ENCODE measurements at places on chromosomes 12 and 14. TPM values are rescaled to one million over a fixed set of nuclear protein-coding genes. Genes with fewer than 3 reads are reported as not detected.

Gene DIO2
- total RNA-seq: 0.13 TPM

Gene KRT75
- total RNA-seq: not detected

Gene KCNC2
- not detected for total RNA-seq

Gene SLC2A14
- not detected for total RNA-seq

Gene TGM1
- total RNA-seq: 1.1 TPM

Gene ASB2
- total RNA-seq: not detected

Gene B4GALNT1
- total RNA-seq: 0.27 TPM

Gene OR4E2
- not detected for total RNA-seq

Gene ALG10
- 23.7 TPM for total RNA-seq

Gene CALCOCO1
- 58.2 TPM for total RNA-seq

Gene ACOT4
- 0.66 TPM for total RNA-seq

Gene GSG1
- not detected for total RNA-seq

Gene CMA1
- total RNA-seq: not detected

Gene RNF212B
- total RNA-seq: not detected

Gene SYNE3
- total RNA-seq: 19.8 TPM

Gene KRT1
- total RNA-seq: not detected

Gene ISM2
- not detected for total RNA-seq

Gene KITLG
- 26.2 TPM for total RNA-seq

Gene ATL1
- 1.2 TPM for total RNA-seq

Gene KERA
- not detected for total RNA-seq

Gene MUCL1
- total RNA-seq: not detected

Gene CYP46A1
- under 0.01 TPM for total RNA-seq

Gene AICDA
- not detected for total RNA-seq

Gene NXPH4
- total RNA-seq: 0.14 TPM

Gene POTEG
- total RNA-seq: not detected

Gene TAS2R31
- total RNA-seq: 12.6 TPM

Gene LALBA
- not detected for total RNA-seq

Gene AP4S1
- 7.0 TPM for total RNA-seq

Gene MYF6
- total RNA-seq: not detected

Gene CCDC177
- not detected for total RNA-seq

Gene OAS3
- 24.5 TPM for total RNA-seq

Gene PLA2G1B
- total RNA-seq: not detected

Gene RPS6KL1
- total RNA-seq: 12.5 TPM

Gene KMT2D
- total RNA-seq: 79.6 TPM

Gene SLC10A1
- not detected for total RNA-seq

Gene PELI2
- total RNA-seq: 14.1 TPM

Gene TROAP
- total RNA-seq: 40.5 TPM

Gene INHBE
- not detected for total RNA-seq

Gene MGP
- total RNA-seq: 76.1 TPM

Gene KCNH3
- total RNA-seq: 0.14 TPM

Gene GPR68
- total RNA-seq: 0.36 TPM

Gene CLECL1
- not detected for total RNA-seq

Gene CCDC196
- not detected for total RNA-seq

Gene MEG3
- 12.7 TPM for total RNA-seq

Gene MYH7
- not detected for total RNA-seq

Gene BORCS5
- total RNA-seq: 6.5 TPM

Gene ADCY4
- total RNA-seq: 34.2 TPM

Gene OASL
- 0.29 TPM for total RNA-seq

Gene KLRC1
- not detected for total RNA-seq

Gene USP44
- 1.7 TPM for total RNA-seq

Gene CCDC92
- 14.1 TPM for total RNA-seq

Gene APOLD1
- total RNA-seq: 3.1 TPM

Gene CLEC2A
- not detected for total RNA-seq

Gene LIN7A
- 0.36 TPM for total RNA-seq

Gene PMEL
- 0.40 TPM for total RNA-seq

Gene ARHGEF25
- total RNA-seq: 2.2 TPM

Gene CLEC14A
- total RNA-seq: 259 TPM

Gene UBC
- total RNA-seq: 1,000 TPM

Gene IL23A
- total RNA-seq: not detected
